ENCODE measurements at places on chromosomes 13 and 19. TPM values are rescaled to one million over a fixed set of nuclear protein-coding genes. Genes with fewer than 3 reads are reported as not detected.
A peak's percentile ranks its signal among the peaks of the same experiment; 100 is the strongest.

- H3K27ac ChIP-seq = no peak overlapping the region
- H3K36me3 ChIP-seq = no peaks in the 10 kb centered on the region
- peak overlapping the region; percentile 59 for H3K4me3 ChIP-seq
- H3K4me1 ChIP-seq = peaks cover 20% of the 10 kb centered on the region
- DNase-seq = peak; percentile 76
Measured at GRCh38 chr13:112893570-112894422, 75.2 kb upstream of the MCF2L start.

GRCh38 chr13:103671547-103671946 is 605.3 kb upstream of the SLC10A2 start:
- no peak overlapping the region for H3K4me3 ChIP-seq
- no peak for DNase-seq
- no peaks in the 10 kb centered on the region for H3K4me1 ChIP-seq
- no peaks in the 10 kb centered on the region for H3K36me3 ChIP-seq
- H3K27me3 ChIP-seq = peaks cover 2% of the 10 kb centered on the region

DNA sequence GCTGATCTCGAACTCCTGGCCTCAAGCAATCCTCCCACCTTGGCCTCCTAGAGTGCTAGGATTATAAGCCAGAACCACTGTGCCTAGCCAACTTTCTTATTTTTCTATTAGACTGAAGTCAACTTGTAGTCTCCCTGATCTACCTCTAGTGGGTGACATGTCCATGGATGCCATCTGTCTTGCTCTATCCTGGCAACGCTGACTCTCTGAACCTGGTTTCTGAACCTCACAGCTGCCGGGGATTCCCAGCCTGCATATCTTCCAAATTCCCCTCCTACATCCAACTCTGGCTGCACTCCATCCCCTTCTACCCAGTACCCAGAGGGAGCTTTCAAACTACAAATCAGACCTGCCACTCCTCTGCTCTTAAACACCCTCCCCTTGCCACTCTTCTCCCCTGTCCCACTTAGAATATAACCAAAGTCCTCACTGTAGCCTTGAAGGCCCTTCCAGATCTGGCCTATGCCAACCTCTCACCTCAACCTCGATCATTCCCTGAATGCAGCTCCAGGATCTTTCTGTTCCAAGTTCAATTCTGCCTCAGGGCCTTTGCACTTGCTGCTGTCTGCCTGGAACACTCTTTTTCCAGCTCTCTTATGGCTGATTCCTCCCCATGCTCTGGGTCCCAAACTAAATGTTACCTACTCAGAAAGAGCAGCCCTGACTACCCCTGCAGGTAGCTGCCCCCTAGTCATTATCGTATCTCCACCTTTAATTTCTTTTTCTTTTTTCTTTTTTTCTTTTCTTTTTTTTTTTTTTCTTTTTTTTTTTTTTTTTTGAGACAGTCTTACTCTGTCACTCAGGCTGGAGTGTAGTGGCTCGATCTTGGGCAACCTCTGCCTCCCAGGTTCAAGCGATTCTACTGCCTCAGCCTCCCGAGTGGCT is 2.2 kb downstream of the CLIP3 start:
- H3K27ac ChIP-seq = no peak overlapping the region
- no peak for DNase-seq
- H3K4me3 ChIP-seq = peak overlapping the region; percentile 14
- peaks cover 3% of the 10 kb centered on the region for H3K4me1 ChIP-seq
- peaks cover 12% of the 10 kb centered on the region for H3K27me3 ChIP-seq

DNA sequence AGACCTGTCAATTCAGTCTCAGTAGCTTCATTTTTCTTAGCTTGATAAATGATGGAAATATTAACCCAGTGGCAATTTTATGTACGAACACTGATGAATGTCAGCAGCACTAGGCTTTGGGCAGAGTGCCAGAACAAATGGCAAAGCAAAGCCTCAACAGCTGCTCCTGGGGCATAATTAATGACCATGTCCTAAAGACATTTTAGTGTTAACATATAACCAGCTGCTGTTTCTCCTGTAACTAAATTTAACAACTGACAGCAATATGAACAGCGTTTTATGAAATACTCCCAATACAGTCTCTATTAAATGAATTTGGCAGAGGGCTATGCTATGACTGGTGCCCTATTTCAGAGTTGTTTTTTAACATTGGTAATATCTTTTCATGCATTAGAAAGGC is 47.1 kb downstream of the ZNF568 start:
- no peak overlapping the region for H3K27ac ChIP-seq
- no peak for DNase-seq
- peaks cover 8% of the 10 kb centered on the region for H3K36me3 ChIP-seq
- H3K4me3 ChIP-seq = no peak overlapping the region

DNA sequence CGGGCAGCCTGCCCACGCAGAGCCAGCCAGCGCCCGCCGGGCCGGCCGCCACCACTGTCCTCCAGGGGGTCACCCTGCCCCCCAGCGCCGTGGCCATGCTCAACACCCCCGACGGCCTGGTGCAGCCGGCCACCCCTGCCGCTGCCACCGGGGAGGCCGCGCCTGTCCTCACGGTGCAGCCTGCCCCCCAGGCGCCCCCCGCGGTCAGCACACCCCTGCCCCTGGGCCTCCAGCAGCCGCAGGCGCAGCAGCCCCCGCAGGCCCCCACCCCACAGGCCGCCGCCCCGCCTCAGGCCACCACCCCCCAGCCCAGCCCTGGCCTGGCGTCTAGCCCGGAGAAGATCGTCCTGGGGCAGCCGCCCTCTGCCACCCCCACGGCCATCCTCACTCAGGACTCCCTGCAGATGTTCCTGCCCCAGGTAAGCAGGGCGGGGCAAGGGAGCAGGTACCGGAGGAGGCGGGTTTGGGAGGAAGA is 32.3 kb upstream of the EHD2 start:
- H3K4me3 ChIP-seq = no peak overlapping the region
- H3K36me3 ChIP-seq = no peaks in the 10 kb centered on the region
- peaks cover 27% of the 10 kb centered on the region for H3K4me1 ChIP-seq

Gene CTXN1
- 90.6 TPM for total RNA-seq

Gene FAM216B
- total RNA-seq = not detected

GRCh38 chr13:100214886-100215285 is 126.0 kb downstream of the PCCA start:
- no peaks in the 10 kb centered on the region for H3K4me1 ChIP-seq
- DNase-seq = no peak
- peaks cover 16% of the 10 kb centered on the region for H3K36me3 ChIP-seq
- H3K27ac ChIP-seq = no peak overlapping the region
- no peak overlapping the region for H3K4me3 ChIP-seq
- no peaks in the 10 kb centered on the region for H3K27me3 ChIP-seq

GRCh38 chr13:98478189-98479129 is 98.4 kb downstream of the STK24 start:
- peaks cover 57% of the 10 kb centered on the region for H3K4me1 ChIP-seq
- peak overlapping the region; percentile 76 for H3K27ac ChIP-seq
- no peaks in the 10 kb centered on the region for H3K36me3 ChIP-seq
- DNase-seq = no peak
- H3K27me3 ChIP-seq = peaks cover 10% of the 10 kb centered on the region
- peak overlapping the region; percentile 13 for H3K4me3 ChIP-seq

GRCh38 chr13:84050536-84050935 is 168.3 kb upstream of the SLITRK1 start:
- DNase-seq = no peak
- H3K27ac ChIP-seq = no peak overlapping the region
- H3K4me3 ChIP-seq = no peak overlapping the region
- no peaks in the 10 kb centered on the region for H3K27me3 ChIP-seq

Data from glutamatergic neuron (in vitro differentiated cells).